Colonic mucosa (tissue), 4 donors: ENCODE measurements at places on chromosomes 6 and 20. TPM values are rescaled to one million over a fixed set of nuclear protein-coding genes. Genes with fewer than 3 reads are reported as not detected.
A peak's percentile ranks its signal among the peaks of the same experiment; 100 is the strongest.

Gene TMEM200A
- total RNA-seq = 20.4 TPM

Gene REM1
- total RNA-seq = 0.32 TPM

Gene CCNC
- 41.1 TPM for total RNA-seq

- no peak overlapping the region for H3K27ac ChIP-seq
- H3K4me3 ChIP-seq = no peak overlapping the region
- H3K36me3 ChIP-seq = no peaks in the 10 kb centered on the region
- H3K4me1 ChIP-seq = no peaks in the 10 kb centered on the region
These were observed 112.3 kb downstream of the PFDN4 start for GRCh38 chr20:54320148-54320607.

DNA sequence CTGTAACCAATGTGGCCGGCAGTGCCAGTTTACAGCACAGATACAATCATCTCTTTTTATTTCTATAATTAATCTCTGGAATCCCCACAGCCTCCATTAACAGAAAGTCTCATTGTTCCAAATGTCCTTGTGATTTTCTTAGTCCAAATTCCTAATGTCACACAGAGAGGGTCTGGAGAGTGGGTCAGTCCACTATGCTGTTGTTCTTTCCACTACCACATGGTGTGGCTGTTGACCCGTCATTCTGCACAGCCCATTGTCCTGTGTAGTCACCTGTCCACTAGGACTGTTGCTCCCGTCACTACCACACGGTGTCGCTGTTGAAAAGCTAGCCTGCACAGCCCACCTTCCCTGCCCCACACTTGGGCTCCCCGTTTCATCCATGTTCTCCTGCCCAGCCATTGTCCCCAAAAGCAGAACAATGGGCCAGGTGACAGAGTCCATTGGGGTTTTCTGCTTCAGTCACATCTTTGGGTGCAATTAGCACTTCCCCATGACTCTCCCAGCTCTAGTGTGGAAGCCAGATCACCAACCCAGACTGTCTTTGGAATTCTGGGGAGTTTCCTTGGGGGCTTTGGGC is 8.6 kb upstream of the LBP start:
- no peak overlapping the region for H3K27ac ChIP-seq
- no peaks in the 10 kb centered on the region for H3K4me1 ChIP-seq
- no peaks in the 10 kb centered on the region for H3K27me3 ChIP-seq
- peak; percentile 38 for DNase-seq

- H3K36me3 ChIP-seq = no peaks in the 10 kb centered on the region
- no peak overlapping the region for H3K4me3 ChIP-seq
- H3K4me1 ChIP-seq = peaks cover 7% of the 10 kb centered on the region
- H3K27me3 ChIP-seq = no peaks in the 10 kb centered on the region
These were observed 34.3 kb upstream of the POU5F1 start for GRCh38 chr6:31204751-31205145.

DNA sequence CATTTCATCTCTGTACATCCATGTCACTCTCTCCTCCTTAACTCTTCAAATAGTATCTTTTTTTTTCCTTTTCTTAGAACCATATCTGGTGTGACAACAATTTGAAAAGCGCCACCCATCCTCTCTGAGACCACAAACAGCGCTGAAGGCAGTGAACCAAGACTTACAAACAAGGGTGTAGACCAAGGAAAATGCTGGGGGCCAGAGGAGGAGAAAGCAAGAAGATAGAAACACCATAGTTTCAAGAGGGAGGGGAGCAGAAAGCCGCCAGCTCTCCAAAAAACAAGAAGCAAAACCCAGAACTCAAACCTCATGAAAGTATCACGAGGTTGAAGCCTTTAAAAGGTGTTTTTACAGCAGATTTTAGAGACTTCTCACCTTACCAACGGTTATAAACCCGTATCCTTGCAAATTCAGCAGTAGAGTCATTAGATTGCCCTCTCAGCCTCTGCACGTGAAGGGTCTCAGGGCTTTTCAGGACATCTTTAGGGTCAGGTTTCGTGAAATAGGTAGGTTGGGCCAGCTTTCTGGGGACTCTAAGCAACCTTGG is 13.3 kb upstream of the RIPOR2 start:
- no peak overlapping the region for H3K4me3 ChIP-seq
- H3K27me3 ChIP-seq = no peaks in the 10 kb centered on the region
- no peak overlapping the region for H3K27ac ChIP-seq
- no peaks in the 10 kb centered on the region for H3K4me1 ChIP-seq
- no peak for DNase-seq

GRCh38 chr6:45504947-45505346 is 127.2 kb upstream of the SUPT3H start:
- no peaks in the 10 kb centered on the region for H3K27me3 ChIP-seq
- no peak overlapping the region for H3K27ac ChIP-seq
- DNase-seq = no peak
- H3K4me1 ChIP-seq = no peaks in the 10 kb centered on the region
- no peak overlapping the region for H3K4me3 ChIP-seq

- no peak overlapping the region for H3K4me3 ChIP-seq
- no peaks in the 10 kb centered on the region for H3K27me3 ChIP-seq
- H3K4me1 ChIP-seq = no peaks in the 10 kb centered on the region
- peaks cover 5% of the 10 kb centered on the region for H3K36me3 ChIP-seq
- H3K27ac ChIP-seq = no peak overlapping the region
These were observed 51.7 kb downstream of the NCOA6 start for GRCh38 chr20:34773726-34774125.

DNA sequence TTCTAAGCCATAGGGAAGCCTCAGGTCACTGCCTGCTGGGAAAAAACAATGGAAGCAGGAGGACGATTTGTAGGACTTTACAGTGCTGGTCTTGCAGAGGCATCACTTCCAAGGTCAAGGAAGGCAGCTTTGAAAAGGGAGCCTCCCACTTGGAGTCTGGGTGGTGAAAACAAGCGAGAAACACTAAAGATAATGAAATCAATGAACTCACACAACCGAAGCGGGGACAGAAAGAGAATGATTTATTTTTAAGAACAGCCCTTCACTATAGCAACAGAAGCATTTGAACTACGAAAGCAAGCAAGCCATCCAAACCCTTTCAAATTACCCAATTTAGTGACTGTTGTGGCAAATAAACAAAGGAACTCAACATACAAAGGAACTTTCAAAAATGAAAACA is 227.5 kb downstream of the THBS2 start:
- H3K27ac ChIP-seq = no peak overlapping the region
- no peak overlapping the region for H3K4me3 ChIP-seq
